ENCODE measurements at places on chromosomes 3 and 15. TPM values are rescaled to one million over a fixed set of nuclear protein-coding genes. Genes with fewer than 3 reads are reported as not detected.

PLAAT1 gene
- polyA plus RNA-seq = 6.3 TPM

EXD1 gene
- polyA plus RNA-seq = not detected

ATOSA gene
- polyA plus RNA-seq = 28.1 TPM

GPR160 gene
- polyA plus RNA-seq = 0.69 TPM

FANCD2OS gene
- polyA plus RNA-seq = not detected

MELTF gene
- 3.0 TPM for polyA plus RNA-seq

ALPK3 gene
- polyA plus RNA-seq = 1.8 TPM

ANKRD63 gene
- not detected for polyA plus RNA-seq

HAPLN3 gene
- 3.2 TPM for polyA plus RNA-seq

RTP4 gene
- 1.2 TPM for polyA plus RNA-seq
